ENCODE measurements at places on chromosomes 2 and 18. TPM values are rescaled to one million over a fixed set of nuclear protein-coding genes. Genes with fewer than 3 reads are reported as not detected.

The SNORC gene
- 0.61 TPM for total RNA-seq

The INHA gene
- 0.24 TPM for total RNA-seq

DNA sequence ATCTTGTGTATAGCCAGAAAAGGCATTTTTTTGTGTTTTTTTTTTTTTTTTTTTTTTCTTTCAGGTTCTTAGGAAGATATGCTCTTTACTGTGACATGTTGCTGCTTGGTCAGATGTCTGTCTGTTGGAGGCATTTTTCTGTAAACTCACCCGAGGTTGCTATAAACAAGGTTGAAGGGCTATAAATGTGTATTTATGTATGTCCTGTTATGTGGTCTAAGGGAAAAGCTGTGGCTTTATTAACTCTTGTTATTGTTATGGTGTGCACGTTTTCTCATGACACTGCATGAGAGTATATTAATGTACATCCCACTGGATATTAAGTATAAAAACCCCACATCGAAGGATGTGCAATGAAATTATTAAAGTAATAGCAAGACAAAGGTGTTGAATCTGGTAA, 102.0 kb downstream of the ZNF532 start:
- DNase-seq: no peak

GRCh38 chr2:108119492-108119891, 120.3 kb upstream of the SULT1C3 start:
- no peak for DNase-seq

The RNF103 gene
- 7.1 TPM for total RNA-seq

DNA sequence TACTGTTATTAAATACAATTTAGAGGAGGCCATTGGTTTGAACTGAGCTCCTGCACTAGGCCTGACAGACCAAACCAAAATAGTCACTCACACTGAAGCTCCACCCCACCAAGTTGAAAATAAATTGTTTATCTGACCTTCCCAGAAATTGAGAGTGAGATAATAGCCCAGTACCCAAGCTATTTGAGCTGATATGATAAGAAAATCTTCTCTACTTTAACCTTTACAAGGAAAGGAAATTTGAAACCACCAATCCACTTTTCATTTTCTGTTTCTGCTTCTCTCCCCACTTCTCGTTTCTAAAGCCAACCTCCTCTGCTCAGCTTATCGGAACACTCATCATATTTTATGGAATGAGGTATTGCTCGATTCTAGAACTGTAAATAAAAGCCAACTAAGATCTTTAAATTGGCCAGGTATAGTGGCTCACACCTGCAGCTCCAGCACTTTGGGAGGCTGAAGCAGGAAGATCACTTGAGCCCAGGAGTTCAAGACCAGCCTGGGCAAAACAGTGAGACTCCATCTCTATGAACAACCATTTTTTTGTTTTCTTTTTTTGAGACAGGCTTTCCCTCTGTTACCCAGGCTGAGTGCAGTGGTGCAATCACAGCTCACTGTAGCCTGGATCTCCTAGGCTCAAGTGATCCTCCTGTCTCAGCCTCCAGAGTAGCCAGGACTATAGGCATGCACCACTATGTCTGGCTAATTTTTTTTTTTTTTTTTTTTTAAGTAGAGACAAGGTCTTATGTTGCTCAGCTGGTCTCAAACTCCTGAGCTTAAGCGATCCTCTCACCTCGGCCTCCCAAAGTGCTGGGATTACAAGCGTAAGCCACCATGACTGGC, 13.3 kb upstream of the GALM start:
- no peak for DNase-seq

DNA sequence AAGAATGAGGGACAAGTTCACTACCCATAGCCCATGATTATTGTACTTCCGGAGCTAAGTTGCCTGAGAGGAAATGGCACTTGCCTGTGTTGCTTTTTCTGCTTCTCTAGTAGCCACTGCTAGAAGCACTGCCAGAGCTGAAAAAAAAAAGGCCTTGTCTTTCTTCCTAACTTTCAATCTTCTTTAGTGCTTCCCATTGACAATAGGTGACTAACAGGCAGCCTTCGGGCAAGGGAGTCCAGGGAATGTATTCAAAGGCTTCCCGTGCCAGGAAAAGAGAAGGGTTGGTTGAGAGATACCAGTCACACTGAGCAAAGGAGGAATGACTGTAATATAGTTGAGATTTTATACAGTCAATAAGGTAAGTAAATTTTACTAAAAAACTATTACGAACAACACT, 242.0 kb downstream of the CALCRL start:
- DNase-seq: no peak

The DLGAP1 gene
- total RNA-seq: 20.0 TPM

GRCh38 chr18:75083761-75084160, 125.2 kb downstream of the PTGR3 start:
- no peak for DNase-seq

- DNase-seq: no peak
Measured at GRCh38 chr2:223594259-223594658, 7.9 kb downstream of the SCG2 start.

- DNase-seq: no peak
Measured at GRCh38 chr2:61795408-61795807, 58.5 kb downstream of the FAM161A start.

The SKOR2 gene
- 0.18 TPM for total RNA-seq

- DNase-seq: no peak
Measured at GRCh38 chr2:127818794-127819425, 7.9 kb upstream of the WDR33 start.

- DNase-seq: no peak
Measured at GRCh38 chr2:157311706-157312105, 13.9 kb downstream of the ERMN start.

The CRYGD gene
- total RNA-seq: not detected

DNA sequence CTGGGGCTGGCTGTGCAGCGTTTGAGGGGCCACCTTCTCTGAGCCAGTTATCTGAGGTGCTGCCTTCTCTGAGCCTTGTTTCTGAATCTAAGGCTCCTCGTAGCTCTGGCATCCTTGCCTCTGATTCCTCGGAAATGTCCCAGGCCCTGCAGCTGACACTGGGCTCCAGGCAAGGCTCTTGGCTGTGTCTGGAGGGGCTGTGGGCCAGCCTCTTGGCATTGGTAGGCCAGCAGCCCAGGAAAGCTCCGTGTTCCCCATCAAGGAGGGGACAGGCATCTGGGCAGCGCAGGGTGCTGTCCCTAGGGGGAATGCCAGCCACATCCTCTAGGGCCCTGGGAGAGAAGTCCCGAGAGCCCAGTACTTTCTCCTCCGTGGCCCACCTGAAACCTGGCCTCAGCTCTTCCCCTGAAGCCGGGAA, 40.7 kb upstream of the TAF1B start:
- no peak for DNase-seq

The PLGLB2 gene
- 0.68 TPM for total RNA-seq

The ADD2 gene
- 124 TPM for total RNA-seq

DNA sequence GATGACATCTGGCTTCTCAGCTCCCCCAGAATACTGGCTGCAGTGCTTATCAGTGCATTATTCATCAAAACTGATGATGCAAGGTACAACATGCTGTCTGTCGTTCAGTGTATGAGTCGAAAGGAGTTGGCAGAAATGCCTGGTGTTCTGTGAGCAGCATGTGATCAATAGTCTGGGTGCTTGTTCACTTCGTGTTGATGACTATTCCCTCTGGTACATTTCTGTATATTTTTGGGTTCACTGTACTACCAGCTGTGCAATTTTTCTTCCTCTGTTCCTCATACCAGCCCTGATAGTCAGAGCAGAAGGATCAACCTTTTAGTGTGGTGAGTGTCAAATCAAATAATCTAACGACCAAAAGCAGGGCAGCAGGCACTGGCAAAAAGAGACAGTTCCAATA, 59.0 kb upstream of the KLHL14 start:
- DNase-seq: no peak

The THADA gene
- total RNA-seq: 20.0 TPM

DNA sequence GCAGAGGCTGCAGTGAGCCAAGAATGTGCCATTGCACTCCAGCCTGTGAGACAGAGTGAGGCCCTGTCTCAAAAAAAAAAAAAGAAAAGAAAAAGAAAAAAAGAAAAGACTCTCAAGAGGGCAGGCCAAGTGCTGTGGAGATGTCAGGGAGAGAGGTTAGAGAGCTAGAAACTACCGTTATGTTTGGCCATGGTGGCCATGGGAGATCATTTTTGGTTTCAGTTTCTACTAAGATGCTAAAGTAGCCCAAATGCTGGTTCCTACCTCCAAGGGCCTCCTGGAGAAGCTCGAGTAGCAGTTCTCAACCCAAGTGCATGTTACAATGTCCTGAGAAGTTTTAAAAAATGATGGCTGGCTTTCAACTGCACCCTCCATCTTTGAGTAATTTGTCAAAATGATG, 47.4 kb upstream of the TCF4 start:
- DNase-seq: no peak

All from H9 (cell line).